Posterior cingulate gyrus (tissue), 11 donors: ENCODE measurements at places on chromosomes 5 and 9.

DNA sequence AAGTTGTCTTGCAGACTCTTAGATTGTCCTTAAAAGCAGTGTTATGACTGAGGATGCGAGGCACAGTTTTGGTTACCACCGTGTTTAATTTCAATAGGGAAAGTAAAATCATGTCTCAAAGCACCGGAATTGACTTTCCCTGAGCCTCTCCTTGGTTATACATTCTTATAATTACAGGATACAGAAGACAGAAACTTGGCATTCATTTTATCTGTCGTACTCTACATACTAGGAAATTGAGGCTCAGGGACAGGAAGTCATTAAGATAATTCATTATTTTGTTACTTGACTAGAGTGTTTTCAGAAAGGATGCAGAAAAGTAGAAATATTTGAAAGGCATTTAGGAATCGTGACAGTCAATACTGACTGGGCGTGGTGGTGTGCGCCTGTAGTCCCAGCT, 54.0 kb upstream of the SPATA31D4 start:
- DNase-seq = no peak

DNA sequence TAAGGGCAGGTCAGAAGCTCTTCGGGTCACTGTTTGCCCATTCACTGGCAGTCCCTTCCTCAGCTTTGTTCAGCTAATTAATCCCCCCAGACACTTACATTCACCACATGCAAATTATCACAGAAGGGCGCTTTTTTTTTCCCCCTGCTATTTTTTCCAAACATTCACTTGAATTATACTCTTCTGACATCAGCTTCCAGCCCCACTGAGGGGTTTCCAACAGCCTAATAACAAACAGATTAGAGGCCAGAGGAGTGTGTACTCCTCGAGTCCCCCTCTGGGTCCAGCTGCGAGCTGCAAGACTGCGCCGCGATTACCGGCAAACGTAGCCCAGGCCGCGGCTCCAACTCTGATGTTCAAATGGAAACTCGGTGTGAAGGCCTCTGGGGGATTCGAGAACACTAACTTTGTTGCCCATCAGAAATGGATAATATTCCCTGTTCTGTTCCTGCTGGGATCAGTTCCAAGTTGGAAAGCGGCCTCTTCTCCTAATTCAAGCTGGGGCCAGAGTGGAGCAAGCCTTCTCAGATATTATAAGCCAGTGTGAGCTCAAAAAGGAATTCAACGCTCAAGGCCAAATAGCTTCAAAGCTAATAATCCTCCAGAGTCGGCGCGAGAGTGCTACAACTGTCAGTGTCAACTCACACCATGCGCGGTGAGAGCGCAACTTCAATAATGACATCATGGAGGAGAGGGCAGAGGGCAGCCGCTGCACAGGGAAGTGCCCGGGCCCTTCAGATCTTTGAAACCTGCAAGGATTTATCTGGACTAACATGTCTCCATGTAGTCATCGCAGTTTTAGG, 560.8 kb downstream of the BNC2 start:
- peak; percentile 85 for DNase-seq

GRCh38 chr9:82606492-82607382, 456.2 kb downstream of the RASEF start:
- no peak for DNase-seq

DNA sequence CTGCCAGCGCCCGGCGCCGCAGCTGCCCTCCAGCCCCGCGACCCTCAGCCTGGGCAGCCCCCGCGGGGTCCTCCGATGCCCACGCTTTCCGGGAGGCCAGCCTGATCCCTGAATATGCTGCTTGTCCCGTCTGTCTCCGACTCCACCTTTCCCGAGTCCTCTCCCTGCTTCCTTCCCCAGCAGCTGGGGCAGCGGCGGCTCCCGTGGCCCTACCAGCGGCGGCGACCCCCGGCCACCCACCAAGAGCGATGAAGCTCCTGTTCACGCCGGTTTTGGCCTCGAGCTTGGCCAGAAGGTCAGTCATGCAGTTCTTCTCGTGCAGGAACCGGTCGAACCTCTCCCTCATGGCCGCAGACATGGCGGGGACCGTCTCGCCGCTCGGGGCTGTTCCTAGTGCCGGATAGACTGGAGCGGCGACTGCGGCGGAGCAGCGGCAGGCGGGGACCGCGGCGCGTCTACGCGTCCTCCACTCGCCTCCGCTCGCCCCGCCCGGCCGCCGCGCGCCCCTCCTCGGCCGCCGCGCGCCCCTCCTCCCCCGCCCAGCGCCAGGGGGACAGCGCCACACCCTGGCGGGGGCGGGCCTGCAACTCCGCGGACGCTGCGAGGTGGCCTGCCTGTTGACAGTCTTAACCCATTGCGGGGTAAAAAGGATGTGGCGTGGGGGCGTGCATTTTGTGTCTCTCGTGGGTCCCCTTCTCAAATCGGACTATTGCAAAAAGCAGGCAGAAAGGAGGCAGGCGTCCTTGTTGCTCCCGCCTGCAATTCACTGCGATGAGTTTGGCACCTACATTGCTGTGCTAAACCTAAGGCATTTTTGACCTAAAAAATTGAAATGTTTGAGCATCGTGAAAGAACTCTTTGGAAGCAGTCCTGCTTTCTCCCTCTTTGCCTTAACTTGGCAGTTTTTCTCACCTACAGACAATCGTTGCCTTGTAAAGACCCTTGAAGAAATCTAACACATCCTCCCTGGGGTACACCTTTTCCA, at the start of gene REEP5:
REEP5 (minus strand) TSS at position 395 of the 985 bp plus-strand sequence; CDS start at position 358, 37 bp downstream.
- DNase-seq = peak; percentile 78

- DNase-seq = peak; percentile 56
Measured at GRCh38 chr9:93669116-93669957, 93.0 kb downstream of the PHF2 start.

GRCh38 chr9:86772635-86772993, 174.7 kb downstream of the GAS1 start:
- no peak for DNase-seq

- DNase-seq = no peak
Measured at GRCh38 chr9:114477642-114478041, 27.6 kb downstream of the WHRN start.

DNA sequence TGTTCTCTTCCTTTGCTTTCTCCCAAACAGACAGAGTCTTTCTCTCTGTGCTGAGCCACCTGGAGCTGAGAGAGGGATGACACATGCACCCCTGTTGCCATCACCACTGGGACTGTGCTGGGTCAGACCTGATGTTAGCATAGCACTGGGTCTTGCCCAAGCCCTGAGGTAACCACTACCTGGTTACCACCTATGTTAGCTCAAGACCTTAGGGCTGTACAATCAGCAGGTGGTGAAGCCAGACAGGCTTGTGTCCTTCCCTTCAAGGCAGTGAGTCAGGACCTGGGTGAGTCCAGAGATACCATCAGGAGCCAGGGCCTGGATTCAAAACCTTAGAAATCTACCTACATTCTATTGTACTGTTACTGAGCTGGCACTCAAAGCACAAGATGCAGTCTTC, 32.1 kb downstream of the FST start:
- no peak for DNase-seq

GRCh38 chr9:81390792-81391456, 298.4 kb downstream of the TLE1 start:
- no peak for DNase-seq

DNA sequence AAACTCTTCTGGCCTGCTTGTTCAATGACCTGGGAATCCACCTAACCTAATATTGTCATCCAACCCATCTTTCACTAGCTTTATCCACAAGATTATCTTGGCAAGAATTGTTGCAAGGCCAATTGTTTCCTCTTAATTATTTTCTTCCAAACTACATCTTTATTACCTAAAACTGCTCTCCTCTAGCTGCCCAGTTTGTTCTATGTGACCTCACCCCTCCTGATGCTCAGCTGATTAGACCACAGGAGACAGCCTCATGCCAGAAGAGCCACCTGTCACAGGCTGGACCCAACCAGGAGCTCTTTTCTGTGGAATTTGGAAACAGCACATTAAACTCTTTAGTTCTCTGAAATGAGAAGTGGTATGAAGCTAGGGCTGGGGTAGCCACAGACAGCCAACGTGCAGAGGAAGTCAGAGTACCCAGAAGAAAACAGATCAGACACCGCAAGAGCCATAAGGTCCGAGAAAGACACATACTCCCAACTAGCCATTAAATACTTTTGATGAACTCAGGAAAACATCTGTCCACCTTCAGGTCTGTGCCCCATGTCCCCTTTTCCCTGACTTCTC, 12.0 kb downstream of the SAXO1 start:
- no peak for DNase-seq

DNA sequence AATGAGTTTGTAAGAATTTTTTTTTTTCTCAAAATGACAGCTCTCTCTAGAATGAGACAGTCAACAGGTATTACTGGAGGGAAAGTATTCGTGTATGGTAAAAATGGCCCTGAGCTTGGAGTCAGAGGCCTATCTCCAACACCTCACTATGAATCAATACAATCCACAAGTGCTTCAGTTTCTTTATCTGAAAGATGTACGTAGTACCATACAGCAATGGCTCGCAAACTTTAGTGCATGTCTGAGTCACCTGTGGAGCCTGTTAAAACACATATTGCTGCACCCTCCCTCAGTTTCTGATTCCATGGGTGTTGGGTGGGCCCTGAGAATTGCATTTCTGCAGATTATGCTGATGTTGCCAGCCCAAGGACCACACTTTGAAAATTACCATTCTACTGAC, 44.6 kb downstream of the DMRT2 start:
- DNase-seq = no peak

- DNase-seq = no peak
Measured at GRCh38 chr5:111636736-111637135, 120.3 kb downstream of the NREP start.

DNA sequence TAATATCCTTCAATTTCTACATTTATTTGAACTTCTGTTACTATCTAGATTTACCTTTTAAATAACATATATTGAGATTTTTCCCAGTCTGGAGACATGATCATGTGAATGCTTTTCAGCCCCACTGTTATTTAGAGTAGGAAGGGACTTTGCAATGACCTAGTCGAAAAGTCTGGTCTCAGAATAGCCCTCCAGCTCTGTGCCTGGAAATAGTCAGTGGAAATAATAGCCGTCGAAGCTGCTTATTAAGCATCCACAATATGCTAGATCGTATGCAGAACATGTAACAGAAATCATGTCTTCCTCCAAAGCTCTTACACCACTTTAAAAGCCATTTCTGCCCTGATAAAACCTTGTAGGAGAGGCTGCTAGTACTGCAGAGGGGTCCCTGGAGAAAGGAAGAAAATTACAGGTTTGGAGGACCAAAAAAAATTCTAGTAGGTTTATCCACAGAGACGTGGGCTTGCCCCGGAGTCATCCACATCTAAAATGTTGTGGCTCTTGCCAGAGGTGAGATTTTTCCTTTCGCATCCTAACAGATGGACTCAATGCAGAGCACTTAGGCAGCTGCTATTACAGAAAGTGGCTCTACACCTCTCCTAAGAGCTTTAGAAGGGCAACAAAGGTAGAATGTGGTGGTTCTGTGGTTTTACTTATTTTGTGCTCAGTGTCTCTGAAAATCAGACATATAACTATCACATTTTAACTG, 2.5 kb upstream of the FGF1 start:
- DNase-seq = no peak

DNA sequence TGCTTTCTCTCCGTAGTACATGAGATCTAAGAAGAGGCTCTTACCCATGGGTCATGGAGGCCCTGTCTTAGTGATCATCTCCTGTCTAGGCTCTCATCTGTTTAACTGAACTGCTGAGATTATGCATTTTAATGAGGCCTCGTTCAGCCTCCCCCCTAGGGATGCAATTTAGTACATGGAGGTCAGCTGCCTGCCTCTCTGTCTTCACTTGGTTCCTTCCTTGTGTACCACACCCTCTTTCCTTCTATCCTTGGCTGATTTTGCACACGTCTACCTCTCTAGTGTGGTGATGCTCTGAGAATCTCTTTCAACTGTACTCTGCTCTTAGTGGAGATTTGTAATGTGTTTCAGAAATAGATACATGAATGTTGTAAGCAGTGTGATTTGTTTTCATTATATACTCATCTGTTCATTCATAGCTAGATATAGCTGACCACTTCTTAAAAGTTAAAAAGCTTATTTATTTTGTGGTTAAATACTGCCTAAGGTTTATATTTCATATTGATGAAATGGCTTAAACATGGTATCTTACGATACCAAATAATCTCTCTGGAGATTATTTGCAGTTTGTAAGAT, 3.5 kb upstream of the ACTBL2 start:
- no peak for DNase-seq

DNA sequence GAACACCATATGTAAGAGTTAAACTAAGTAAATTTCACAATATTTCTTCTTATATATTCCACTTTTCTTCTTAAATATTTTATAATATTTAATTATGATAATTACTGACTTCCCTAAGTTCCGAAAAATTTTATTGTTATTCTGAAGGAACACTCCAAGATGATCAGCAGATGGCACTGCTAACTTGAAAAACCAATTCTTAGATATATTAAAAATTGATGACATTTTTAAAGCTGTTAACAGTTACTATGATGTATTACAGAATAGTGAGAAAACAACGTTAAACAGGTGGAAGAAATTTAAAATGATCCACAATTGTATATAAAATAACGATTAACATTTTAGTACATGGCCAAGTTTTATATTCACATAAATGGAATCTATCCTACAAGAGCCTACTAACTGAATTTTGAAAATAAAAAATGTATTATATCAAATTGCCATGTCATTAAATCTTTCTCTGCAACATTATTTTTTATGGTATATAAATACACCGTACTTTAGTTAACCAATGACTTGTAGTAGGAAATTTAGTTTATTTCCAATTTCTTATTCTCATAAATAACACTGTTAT, 30.1 kb upstream of the MUSK start:
- no peak for DNase-seq

DNA sequence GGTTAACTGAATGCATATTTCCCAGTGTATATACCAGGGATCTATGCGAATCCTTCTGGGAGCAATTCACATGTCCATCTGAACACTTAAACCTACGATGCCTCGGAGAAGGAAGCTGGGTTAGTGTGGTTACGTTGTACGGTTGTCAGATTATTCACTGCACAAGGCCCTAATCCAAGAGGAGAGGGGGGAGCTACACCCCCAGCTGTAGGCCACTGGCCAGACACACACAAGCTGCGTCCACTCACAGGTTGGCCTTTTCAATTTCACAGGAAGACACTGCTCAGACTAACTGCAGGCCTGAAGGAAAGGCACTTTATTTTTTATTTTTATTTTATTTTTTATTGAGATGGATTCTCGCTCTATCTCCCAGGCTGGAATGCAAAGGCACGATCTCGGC, 184.5 kb upstream of the GNA14 start:
- no peak for DNase-seq

DNA sequence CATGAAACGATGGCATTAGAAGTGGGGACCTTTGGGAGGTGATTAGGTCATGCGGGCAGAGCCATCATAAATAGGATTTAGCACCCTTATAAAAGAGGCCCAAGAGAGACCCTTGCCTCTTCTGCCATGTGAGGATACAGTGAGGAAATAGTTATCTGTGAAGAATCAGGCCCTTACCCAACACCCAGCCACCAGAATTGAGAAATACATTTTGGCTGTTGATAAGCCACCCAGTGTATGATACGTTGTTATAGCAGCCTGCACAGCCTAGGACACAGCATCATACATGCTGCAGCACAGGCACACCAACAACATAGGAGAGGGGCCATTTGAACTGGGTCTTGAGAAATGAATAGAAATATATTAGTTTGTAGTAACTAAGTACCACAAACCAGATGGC, 8.0 kb upstream of the MAMDC2 start:
- DNase-seq = no peak
